ENCODE measurements at places on chromosomes 11 and 22.

GRCh38 chr11:102883141-102883540 lies 8.4 kb upstream of the MMP12 start:
- DNase-seq, result no peak

DNA sequence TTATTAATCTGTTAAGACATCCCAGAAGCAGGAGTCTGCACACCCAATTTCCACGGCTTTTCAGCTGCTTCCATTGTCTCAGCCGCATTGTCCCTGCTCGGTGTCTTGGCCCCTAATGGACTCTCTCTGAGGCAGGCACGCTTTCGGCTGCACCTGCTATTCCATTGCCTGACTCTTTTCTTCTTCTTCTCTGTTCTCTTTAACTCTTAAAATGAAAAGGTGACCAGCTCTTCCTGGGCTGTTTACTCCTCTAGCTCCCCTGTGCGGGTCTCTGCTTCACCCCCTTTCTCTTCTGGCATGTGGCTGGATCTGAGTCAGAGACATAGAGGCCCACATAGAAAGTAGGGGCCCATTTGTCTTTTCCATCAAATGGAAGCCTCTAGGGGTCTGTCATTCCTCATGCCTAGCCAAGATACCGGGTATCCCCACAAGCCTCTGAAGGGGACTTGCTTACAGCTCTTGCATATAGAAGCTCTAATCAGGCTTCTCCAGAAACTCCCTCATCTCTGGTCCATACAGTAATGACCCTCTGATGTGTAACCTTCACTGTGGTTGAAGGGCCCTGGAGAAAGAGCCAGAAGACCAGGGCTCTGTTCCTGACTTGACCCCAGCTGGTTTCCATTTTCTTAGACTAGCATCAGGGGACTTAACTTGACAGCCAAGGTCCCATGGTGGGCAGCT lies 243.9 kb downstream of the ST3GAL4 start:
- DNase-seq, result no peak

DNA sequence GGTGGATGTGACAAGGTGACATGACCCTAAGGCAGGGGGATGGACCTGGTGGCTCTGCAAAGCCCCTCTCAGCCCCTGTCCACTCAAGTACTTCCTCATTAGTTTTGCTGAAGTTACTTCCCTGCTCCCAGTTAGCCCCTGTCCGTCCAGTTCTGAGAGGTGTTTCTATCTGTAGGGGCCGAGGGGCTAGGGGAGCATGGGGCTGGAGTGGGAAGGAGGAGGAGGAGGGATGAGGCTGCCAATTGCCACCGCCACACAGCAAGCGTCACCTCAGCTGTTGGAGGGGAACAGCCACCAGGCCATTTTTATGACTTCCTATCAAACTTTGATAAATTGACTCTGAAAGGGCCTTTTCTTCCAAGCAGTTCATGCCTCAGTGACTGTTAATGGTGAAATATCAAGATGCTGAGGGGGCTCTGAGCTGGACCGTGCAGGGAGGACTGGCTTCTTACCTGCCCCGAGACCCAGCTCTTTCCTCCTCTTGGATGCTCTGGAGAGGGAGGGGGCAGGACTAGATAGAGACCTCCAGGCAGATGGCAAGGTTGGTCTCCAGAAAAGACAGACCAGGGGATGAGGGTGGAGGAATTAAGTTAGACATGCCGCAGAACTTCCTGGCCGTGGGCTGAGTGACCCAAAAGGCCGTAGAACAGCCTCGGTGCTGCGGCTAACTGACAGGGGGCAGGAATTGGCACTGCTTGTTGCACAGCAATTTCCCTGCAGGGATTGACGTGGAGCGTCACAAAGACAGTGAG lies 137.0 kb downstream of the ST3GAL4 start:
- DNase-seq, result no peak

DNA sequence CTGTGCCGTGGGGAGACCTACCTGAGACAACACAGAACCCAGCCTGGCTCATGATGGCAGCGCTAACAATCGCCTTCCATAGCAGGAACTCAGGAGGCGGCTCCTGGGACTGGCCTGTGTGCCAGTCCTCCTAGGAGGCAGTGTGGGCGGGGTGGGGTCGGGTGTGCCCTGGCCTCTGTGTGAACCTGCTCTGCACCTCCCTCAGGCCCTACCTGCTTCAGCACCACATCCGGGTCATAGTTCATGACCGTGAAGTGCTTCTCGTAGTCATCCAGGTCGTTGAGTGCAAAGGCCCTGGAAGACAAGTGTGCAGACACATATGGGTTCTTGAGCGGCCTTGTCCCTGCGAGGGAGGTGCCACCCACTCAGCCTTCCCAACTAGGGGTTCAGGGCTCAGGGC lies 15.3 kb downstream of the TTLL12 start:
- DNase-seq, result no peak

GRCh38 chr22:35839841-35840301 lies 122.2 kb downstream of the APOL5 start:
- DNase-seq, result no peak

- no peak for DNase-seq
Observed at GRCh38 chr11:70544774-70545609, 146.7 kb downstream of the CTTN start.

- DNase-seq, result no peak
Observed at GRCh38 chr22:39931251-39931650, 28.9 kb upstream of the TMA7B start.

DNA sequence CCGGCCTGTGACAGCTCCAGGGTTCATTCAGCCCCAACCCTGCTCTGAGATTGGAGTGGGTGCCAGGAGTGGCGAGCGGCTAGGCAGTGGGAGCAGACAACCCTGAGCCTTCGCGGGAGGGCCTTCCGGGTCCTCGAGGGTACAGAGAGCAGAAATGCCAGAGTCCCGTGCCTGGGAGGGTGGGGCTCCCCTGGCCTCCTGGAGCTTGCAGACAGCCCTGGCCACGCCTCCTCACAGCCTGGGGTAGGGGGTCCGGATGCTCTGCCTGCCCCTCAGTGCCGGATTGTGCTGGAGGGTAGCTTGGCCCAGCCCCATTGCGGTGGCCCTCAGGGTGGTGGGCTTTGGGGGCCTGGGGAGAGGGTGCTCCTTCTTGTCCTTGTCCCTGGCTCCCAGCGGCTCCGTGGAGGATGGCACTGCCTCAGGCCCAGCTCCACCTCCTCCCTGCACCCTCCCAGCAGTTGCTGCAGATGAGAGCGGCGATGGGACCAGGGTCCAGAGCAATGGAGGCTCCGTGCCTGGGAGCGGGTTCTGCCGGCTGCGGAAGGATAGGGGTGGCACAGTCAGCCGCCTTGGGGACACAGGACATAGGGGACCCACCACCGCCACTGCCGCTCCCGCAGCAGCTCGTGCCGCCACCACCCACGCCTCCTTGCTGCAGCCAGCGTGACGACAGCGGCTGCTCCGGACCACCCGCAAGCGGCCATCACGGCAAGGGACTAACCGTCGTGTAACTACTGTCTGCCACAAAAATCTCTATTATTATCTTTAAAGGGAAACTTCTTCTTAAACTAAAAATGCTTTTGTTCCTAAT lies 34.9 kb upstream of the OR10G7 start:
- no peak for DNase-seq

GRCh38 chr11:113906038-113906437 lies 1.4 kb downstream of the HTR3B start:
- no peak for DNase-seq

DNA sequence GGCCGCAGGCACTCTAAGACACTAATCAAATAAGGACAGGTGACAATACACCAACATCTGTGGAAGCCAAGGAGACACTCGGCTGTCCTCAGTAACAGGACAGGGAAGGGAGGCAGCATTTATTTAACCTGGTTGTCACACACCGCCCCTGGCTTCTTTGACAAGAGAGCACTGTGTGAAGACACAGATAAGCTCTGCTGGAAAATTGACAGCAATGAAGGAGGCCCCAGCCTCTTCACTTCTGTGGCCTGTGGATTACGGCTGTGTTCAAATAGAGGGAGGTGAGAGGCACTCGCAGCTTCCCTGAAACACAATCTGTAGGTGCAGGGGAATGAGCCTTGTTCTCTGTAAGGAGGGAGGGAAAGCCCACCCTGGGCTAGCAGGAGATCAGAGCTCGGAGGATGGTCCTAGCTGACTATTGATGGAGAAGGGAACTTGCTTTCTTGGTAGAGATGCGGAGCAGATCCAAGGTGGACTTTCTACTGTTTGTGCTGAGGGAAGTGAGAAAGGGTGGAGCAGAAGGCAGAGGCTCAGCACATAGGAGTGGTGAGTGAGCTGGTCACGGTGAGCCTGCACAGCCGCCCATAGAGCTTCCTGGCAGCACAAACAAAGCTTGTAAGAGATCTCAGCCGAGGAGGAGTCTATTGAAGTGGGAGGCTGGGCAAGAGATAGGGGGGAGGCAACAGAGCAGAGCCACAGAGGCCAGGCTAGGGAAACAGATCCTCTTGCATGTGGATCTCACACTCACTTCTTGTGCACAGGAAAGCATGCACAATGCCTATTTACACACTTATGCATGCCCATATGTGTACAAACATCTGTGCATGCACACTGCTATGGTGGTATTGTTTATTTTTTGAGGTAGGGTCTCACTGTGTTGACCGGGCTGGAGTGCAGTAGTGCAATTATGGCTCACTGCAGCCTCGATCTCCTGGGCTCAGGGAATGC lies 114.6 kb upstream of the THY1 start:
- DNase-seq, result no peak

DNA sequence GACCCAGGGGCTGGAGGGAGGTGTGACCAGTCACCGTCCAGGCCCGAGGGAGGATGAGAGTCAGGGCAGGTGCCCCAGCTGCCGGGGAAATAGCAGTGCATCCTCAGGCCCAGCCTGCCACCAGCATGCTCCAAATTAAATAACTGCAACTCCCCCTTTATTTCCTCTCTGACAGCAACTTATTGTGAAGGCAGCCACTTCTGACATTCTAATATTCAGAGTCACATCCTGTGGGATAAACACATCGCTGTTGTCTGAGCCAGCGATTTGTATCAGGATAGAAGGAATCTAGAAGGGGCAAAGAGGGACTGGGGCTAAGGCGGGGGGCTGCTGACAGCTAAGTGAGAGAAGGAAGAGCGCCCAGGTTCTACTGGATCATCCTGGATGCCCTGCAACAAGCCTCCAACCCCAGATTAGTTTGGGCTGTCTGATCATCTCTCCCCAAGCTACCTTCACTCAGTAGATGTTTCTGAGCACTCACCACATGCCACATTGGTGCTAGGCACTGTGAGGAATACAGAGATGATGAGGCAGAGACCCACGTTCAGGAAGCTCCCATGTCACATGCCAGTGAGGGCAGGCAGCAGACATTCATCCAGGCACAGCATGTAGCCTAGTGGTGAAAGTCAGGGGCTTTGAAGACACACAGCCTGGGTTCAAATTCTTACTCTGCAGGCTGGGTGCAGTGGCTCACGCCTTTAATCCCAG lies 214.1 kb downstream of the BUD13 start:
- DNase-seq, result no peak

DNA sequence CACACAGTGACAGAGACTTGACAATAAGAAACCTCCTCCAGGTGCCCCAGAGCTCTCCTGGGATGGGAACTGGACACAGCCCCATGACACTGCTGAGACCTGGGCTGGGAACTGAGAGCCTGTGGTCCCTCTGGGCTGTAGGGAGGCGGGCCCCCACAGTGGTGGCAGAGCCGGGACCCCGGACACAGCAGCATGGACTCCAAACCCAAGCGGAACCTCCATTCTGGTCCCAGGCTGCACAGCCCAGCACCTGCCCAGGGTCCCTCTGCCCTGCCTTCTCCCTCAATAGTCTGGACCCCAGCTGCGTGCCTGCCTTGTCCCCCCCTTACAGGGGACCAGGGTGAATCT lies 8.4 kb upstream of the APOBEC3H start:
- DNase-seq, result no peak

DNA sequence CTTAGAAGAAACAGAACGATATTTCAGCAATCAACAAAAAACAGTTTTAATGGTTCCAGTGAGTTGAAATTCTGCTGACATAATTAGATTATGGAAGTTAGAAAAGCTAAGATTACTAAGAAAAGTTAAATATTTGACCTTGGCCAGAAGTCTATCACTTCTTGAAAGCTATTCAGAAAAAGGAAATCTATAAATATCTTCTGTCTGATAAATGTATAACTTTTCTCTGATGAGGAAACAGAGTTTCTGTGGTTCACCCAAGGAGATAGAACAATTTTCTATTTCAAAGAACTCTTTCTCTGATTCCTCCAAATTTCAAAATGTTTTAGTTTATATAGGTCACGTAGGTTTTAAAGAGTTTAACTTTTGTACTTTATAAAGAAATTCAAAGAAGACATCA lies 438.4 kb upstream of the CHORDC1 start:
- peak; percentile 1 for DNase-seq

GRCh38 chr11:126134461-126135155 lies 71.9 kb upstream of the CDON start:
- no peak for DNase-seq

DNA sequence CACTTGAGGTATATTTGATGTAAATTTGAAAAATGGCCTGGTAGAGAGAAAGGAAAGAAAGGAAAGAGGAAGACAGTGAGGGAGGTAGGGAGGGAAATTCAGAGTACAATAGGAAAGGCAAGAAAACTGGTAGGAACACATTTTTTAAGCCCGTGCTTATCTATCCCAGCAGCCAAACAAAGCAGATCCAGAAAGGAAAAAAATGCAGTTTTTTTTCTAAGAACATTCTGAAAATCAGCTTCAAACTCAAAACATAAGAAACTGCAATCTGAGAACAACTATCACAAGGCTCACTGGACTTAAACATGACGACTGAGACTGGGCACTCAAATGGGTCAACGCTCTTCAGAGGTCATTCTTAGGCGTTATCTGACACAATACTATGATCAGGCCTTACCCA lies 408.3 kb upstream of the DDI1 start:
- DNase-seq, result no peak
